KBM-7 (cell line): ENCODE measurements at places on chromosomes 13 and 19.

GRCh38 chr19:4061178-4061682 lies 5.5 kb downstream of the ZBTB7A start:
- DNase-seq: no peak

GRCh38 chr19:33241530-33242101 lies 16.0 kb upstream of the SLC7A10 start:
- peak; percentile 38 for DNase-seq

DNA sequence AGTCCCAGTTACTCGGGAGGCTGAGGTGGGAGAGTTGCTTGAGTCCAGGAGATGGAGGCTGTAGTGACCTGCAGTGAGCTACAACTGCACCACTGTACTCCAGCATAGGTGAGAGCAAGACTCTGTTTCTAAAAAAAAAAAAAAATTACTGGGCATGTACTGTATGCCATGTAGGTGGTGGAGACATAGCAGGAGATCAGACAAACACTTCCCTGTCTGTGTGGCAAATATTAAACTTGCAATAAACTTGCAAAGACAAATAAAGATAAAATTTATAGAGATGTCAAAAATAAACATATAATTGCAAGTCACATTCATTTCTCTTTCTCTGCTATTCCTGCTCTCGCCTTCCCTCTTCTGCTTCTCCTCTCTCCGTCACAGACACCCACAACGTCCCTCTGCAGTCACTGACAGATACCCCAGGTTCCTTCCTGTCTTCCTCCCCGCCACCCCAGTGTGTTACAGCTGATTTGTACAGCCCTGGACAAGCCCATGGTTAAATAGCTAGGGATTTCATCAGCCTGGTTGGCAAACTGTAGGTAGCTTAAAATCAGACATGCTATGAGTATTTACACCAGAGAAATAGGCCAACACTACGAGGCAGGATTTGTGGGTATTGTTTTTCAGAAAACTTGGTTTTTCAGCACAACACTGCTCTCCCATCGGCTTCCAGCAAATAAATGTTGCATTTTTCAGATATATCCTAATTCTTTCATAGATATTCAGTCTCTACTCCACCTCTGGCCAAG lies 1.3 kb upstream of the CD177 start:
- DNase-seq: no peak

DNA sequence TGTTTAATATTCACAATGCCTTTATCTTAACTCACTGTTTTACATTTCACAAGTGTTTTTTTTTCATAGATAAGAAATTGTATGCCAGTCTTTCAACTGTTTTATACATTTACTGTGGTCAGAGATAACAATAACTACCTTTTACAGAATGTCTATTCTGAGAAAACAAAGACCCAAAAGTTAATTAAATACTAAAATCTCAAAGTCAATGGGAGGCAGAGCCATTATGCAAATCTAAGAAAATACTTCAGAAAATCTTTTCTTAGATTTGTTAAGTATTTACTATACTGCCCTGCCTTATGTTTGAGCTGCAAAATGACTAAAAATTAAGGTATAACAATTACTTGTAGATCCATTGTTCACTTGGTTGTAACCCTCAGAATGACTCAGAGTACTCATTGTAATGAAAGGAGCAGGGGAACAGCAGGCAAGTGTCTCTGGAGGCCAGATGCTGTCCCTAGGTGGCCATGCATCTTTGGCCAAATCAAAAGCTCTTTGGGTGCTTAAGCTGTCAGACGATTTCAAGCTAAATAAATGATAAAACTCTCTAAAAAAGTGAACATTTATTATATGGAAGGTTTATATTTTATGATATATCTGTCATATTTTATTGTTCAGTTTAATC lies 770.1 kb upstream of the PCDH20 start:
- no peak for DNase-seq
